ENCODE measurements at places on chromosomes 2 and 18.

- DNase-seq, result no peak
These were observed 149.2 kb downstream of the FAM210A start for GRCh38 chr18:13577091-13577697.

- DNase-seq, result no peak
These were observed 25.3 kb downstream of the SCG2 start for GRCh38 chr2:223576873-223577272.

DNA sequence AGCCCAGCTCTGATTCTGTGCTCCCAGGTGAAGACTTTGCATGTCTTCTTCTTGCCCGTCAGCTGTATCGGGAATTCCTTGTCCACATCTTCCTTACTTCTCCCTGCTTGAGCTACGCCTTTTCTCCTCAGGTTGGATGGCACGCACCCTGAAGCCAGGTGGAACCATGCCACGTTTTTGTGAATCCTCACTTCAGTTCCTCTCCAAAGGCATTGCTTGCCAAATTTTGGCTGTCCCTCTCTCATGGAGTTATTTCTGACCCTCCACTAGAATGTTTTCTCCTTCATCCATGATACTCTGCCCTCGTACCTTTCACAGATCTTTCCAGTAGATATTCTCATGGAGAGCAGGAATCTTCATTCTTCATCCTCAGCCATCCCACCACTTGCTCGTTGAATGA lies 20.2 kb downstream of the ZCCHC2 start:
- DNase-seq, result no peak

DNA sequence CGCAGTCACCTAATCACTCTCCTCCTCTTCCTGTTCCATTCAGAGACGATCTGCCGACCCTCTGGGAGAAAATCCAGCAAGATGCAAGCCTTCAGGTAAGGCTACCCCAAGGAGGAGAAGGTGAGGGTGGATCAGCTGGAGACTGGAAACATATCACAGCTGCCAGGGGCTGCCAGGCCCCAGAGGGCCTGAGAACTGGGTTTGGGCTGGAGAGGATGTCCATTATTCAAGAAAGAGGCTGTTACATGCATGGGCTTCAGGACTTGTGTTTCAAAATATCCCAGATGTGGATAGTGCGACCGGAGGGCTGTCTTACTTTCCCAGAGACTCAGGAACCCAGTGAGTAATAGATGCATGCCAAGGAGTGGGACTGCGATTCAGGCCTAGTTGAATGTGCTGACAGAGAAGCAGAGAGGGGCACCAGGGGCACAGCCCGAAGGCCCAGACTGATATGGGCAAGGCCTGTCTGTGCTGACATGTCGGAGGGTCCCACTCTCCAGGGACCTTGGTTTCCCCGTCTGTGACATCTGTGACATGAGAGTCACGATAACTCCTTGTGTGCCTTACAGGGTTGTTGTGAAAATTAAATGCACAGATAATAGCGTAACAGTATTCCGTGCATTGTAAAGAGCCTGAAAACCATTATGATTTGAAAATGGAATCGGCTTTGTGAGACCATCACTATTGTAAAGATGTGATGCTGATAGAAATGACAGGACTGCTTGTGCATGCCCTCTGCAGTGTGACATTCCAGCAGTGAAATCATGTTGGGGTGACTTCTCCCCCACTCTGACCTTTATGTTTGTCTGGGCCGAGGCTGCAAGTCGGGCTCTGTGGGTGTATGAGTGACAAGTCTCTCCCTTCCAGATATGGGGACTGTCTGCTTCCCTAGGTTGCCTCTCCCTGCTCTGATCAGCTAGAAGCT lies 510 bp downstream of the IL1RN start:
- DNase-seq, result no peak

- DNase-seq, result no peak
These were observed 13.1 kb upstream of the MYL12A start for GRCh38 chr18:3234457-3234856.

DNA sequence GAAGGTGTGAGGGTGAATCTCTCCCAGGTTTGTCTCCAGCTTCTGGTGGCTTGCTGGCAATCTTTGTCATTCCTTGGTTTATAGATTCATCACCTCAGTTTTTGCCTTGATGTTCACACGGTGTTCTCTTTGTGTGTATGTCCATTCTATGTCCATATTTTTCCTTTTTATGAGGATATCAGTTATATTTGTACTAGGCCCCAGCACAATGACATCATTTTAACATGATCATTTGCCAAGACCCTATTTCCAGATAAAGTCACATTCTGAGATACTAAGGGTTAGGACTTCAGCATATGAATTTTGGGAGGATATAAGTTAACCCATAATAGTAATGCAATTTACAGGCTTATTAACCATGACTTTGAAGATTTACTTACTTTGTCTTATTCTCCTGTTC lies 649.0 kb downstream of the CPS1 start:
- no peak for DNase-seq

- DNase-seq, result no peak
These were observed 33.1 kb upstream of the DTNA start for GRCh38 chr18:34676816-34677574.

DNA sequence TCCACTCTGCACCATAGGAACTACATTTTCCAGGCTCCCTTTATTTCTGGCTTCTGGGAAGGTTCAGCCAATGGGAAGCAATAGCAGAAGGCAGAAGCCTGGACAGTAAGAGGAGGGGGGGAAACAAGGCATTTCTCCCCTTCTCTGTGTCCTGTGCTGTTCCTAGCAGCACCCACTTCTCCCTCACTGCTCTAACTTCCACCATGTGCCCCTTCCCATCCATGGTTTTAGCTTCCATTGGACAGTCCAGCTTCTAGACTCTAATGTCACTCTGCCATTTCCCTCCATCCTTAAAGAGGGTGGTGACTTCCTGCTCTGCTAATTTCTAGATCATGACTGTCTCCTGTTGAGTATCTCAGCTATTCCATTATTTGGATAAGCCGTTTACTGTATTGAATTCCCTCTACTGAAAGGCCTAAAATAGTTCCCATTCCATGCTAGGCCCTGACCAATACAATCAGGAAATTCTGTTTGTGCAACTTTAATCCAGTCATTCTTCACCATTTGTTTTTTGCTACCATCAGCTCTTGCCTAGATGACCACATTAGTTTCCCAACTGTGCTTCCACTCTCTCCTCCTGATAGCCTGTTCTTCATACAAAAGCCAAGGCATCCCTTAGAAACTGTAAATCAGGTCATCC lies 20.8 kb upstream of the LYPD1 start:
- no peak for DNase-seq

DNA sequence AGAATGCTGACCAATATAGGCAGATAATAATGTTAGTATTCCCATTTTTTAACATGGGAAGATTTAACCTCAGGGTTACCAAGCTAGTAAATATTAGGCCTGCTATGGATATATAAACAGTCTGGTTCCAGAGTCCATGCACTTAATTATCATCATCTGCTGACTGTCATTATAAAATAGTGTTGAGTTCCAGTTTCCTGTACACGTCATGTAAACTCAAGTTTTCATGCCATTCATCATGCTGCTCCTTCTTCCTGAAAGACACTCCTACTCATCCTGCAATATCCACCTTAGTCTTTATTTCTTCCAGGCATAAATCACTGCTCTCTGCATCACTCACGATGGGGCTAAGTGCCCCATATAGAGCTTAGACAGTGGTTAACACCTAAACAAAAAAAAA lies 420.8 kb upstream of the SPHKAP start:
- no peak for DNase-seq

DNA sequence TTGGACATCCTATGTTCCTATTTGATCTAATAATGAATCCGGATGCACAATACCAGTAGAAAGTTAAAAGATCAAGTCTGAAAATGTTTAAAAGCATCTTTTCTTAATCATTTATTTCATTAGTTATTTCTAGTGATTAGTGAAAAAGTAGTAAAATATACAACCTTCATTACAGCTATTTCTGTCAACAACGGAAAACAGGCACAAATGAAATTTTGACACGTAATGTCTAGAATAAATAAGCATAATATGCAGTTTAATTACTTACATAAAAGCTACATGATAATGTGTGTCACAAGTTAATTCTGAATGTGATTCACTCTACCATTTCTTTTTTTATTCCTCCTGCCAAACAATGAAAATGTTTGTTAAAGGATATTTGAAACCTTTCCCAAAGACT lies 216.1 kb downstream of the MYCN start:
- DNase-seq, result no peak

DNA sequence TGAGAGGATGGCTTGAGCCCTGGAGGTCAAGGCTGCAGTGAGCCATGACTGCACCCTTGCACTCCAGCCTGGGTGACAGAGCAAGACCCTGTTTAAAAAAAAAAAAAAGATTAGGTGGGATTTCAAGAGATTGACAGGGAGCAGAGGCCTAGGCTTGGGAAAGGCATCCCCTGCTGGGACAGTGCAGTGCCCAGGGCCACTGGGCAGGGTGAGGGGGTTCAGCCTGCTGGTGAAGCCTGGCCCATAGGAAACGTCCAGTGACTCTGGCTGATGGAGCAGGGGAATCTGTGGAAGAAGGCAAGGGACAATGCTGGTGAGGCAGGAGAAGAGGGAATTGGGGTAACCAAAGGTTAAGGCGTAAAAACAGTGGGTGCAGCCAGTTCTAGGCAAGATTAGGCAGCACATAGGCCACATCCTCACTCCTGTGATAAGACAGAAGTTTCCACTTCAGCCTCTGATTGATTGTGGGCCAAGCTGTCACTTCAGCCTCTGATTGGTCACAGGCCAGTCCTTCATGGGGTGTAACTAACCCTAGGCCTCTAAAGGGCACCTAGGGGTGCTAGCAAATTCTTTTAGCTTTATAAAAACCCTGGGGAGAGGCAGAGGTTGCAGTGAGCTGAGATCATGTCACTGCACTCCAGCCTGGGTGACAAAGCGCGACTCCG lies 128.6 kb downstream of the MSH2 start:
- no peak for DNase-seq

DNA sequence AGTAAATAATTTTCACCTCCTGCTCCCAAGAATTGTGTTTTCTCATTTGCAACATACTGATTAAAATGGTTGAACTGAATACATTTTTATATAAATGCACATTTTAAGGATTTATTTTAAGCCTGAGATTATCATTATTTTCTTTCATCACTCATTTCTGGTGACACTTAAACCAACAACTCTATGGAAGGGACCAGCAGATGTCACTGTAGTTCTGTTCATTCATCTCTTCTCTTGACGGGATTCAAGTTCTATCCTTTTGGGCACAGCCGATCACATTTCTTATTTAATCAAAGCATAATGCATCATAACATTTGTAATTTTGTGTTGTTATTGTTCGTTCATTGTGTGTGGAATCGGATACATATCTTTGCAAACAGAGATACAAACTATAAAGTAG lies 417.9 kb downstream of the HRH4 start:
- DNase-seq, result no peak

- no peak for DNase-seq
These were observed 491.8 kb upstream of the NRP2 start for GRCh38 chr2:205190528-205190927.

DNA sequence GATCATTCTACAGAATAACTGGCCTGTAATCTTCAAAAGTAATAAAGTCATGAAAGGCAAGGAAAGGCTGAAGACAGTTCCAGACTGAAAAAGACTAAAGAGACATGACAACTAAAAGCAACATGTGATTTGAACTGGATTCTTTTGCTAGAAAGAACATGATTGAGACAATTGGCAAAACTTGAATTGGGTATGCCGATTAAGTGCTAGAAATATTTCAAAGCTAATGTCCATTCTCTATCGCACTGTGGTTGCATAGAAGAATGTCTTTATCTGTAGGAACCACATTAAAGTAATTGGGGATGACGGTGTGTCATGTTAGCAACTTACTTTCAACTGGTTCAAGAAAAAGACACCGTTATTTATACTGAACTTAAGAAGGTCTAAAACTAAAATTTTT lies 98.5 kb downstream of the EXOC6B start:
- no peak for DNase-seq

DNA sequence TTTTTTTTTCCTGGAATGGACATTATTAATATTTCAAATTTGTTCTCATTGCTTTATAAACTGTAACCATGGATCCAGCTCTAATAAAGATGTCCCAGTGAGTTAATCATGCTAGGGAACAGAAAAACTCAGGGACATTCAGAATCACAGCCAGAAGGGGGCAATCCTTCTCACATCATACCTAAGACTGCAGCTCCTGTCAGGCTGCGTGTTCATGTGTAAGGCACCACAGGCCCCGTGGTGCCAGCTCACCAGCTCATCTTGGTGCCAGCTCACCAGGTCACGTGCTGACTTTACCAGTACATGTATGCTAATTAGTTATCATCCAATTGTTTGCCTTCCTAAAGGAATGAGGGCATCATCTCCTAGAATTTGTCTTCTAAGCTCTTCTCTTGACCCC lies 84.7 kb upstream of the NEDD4L start:
- no peak for DNase-seq

DNA sequence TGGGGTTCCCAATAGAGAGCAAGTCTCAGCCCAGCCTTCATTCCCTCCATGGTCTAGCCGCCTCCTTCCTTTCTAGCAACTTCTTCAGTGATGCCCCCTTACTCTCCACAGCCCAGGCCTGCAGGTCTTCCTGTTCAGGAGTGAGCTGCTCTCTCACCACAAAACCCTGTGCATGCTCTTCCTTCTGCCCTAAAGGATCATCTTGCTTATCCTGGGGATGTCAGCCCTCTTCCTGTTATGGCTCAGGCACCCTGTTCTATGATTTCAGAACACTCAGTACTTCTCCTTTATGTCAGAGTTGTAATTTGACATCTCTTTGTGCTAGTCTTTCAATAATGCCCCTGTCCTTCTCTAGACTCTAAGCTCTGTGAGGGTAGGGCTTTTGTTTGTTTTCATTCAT lies 19.4 kb downstream of the TMEM178A start:
- no peak for DNase-seq

- DNase-seq, result no peak
These were observed 26.4 kb downstream of the TBC1D8 start for GRCh38 chr2:101124643-101125366.

DNA sequence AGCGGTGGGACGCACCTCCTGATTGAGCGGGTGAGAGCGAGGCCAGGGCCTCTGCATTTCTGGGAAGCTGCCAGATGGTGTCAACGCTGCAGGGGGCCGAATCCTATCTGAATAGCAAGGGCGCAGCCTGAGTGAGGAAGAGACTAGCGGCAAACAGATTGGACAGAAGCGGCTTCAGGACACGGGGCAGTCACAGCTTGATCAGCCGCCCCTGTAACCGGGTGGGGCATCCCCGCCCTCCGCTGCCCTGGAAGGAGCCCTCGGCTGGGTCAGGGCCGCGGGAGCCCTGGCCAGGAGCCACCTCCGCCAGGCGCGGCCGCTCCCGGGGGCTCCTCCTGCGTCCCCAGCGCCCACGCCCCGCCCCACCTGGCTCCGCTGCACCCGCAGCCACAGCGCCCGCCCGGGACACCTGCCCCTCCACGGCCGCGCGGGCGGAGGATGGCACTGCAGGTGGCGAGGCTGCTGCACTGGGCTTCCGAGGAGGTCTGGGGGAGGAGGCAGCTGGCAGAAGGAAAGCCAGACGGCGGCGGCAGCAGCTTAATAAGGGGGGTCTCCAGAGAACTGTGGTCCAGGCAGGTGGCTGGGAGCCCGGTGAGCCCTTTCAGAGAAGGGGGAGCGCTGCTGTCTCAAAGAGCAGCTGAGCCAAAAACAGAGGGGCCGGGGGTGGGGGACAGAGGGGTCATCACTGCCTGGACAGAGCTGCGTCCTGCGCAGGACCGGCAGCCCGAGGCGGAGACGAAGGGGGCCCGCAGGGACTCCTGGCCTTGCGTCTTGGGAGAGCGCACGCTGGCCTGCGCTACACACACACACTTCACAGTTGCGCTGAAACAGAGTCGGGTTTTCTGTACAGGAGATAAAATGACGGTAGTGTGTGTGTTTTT lies 18.8 kb upstream of the SOX11 start:
- DNase-seq, result no peak

- no peak for DNase-seq
These were observed 101.6 kb downstream of the PTGR3 start for GRCh38 chr18:75107196-75107930.
